CD14-positive monocyte (primary cell): ENCODE measurements at places on chromosomes 16 and 17.

DNA sequence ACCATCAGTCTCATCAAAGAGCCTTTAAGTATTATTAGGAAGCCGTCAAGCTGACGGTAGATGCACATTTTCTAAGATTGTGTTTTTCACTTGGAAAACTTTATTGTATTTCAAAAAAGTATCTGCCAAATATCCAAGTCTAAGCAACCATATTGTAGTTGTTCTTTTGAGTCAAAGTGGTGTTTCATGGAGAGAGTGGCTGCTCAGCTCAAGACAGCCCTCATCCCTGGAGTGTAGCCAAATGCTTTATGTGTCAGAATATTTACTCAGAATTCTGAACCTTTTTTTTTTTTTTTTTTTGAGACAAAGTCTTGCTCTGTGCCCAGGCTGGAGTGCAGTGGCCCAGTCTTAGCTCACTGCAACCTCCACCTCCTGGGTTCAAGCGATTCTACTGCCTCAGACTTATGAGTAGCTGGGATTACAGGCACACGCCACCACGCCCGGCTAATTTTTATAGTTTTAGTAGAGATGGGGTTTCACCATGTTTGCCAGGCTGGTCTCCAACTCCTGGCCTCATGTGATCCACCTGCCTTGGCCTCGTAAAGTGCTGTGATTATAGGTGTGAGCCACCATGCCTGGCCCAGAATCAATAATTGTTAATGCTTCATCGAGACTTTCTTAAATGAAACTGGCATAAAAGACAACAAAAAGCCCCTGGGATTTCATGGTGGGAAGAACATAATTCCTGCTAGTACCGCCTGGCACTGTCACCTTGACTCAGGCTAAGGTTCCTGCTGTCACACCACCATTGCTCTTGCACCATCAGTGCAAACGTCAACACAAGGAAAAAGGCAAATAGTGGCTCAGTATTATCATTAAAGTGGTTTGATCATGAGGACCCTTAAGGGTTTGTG lies 45.5 kb downstream of the PRKCA start:
- no peak for DNase-seq

- no peak for DNase-seq
These were observed 11.4 kb upstream of the CALB2 start for GRCh38 chr16:71347146-71347545.

DNA sequence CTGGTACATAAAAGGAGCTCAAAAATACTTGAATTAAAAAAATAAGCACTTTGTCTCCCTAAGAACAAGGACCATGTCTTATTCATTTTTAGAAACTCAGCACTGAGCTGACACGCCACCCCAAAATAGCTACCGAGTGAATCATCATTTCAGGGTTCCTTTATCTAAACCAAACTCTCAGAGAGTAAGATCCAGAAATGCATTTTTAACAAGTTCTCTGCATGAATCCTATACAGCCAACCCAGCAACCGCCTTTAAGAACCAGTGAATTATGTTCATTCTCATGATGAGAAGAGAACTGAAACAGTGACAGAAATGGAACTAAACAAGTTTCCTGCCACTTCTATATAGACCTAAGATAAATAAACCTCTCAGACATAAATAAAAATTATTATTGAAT lies 8.7 kb downstream of the C16orf87 start:
- no peak for DNase-seq

DNA sequence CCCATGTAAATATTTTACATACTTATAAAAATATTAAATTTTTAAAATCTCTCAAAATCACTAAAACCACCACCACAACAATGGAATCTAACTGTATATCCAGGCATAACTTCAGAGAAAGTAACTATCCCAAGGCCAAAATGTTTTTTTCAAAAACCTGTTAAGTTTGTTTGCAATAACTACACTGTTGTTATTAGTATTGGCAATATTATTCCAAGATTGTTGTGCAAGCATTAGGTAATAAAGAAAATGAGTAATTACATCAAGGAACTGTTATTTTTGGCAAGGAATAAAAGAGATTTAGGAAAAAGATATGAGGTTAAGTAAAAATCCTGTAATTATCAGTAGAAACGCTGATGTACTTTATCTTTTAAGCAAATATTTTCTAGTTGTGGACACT lies 3.4 kb upstream of the KRTAP4-12 start:
- DNase-seq = no peak

DNA sequence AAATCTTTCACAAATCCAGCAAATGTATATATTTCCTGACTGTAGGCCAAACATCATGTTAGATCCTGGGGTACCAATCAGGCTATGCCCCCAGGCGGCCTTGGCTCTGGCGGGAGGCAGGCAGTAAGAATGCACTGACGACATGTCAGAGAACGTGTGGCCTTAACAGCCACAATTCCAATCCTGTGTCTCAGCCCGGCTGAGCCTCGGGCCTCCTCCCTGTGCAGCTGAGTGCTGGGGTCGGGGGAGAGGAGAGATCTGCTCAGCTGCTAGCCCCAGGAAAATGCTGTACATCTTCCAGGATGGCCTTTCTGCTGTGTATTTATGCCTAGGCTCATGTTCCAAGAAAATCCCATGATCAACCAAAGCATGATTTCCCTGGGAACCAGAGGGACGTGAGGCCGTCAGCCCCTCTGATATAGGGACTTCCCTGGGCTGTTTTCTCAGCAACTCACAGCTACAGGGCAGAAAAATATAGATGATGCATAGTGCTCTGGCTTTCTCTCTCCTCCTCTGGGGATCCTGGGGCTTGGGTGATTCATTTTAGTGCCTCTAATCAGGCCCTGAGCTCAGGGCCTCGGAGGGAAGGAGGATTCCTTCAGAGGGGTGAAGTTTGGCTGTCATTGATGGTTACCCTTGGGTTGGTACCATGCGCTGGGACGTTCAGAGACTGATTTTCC lies 604.0 kb downstream of the HS3ST4 start:
- DNase-seq = no peak

- no peak for DNase-seq
These were observed 1.3 kb downstream of the RBBP6 start for GRCh38 chr16:24540602-24541210.

GRCh38 chr16:28149011-28149888 lies 62.5 kb downstream of the XPO6 start:
- peak; percentile 50 for DNase-seq

GRCh38 chr16:66292241-66292935 lies 74.1 kb upstream of the CDH5 start:
- DNase-seq = no peak

- no peak for DNase-seq
These were observed 47.6 kb upstream of the CBFA2T3 start for GRCh38 chr16:89024546-89025060.

- peak; percentile 92 for DNase-seq
These were observed at the start of gene PAQR4 for GRCh38 chr16:2968738-2969544. TSS of gene PAQR4 (plus strand) at chr16:2969348. CDS start at chr16:2969675, 327 bp downstream.

- no peak for DNase-seq
These were observed 42.5 kb downstream of the ERN1 start for GRCh38 chr17:64087252-64088005.

GRCh38 chr16:73792199-73793020 lies 504.2 kb upstream of the PSMD7 start:
- DNase-seq = no peak

DNA sequence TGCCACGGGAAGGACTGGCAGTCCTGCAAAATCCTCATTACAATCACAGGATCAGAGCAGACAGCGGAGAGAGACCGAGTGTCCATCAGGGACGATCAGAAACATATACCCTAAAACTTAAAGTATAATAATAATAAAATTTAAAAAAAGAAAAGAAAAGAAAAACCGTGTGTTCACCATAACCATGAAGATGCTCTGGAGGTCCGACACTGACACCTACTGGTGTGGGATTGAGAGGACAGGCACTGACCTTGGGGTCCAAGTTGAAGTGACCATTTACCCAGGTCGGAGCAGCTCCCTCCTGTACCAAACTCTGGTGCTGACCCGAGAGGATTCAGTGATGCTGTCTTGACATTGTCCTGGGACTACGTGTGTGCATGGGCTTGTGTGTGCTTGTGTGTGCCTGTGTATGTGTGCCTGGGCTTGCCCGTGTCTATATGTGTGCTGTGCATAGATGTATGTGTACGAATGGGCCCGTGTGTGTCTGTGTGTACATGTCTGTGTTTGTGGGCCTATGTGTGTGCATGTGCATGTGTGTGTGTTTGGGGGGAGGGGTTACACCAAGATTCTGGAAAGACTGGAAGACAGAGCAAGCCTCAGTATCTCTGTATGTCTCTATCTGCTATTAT lies 10.0 kb upstream of the CD300LD start:
- DNase-seq = peak; percentile 65

- DNase-seq = no peak
These were observed 442.2 kb downstream of the MAF start for GRCh38 chr16:79158337-79158736.

DNA sequence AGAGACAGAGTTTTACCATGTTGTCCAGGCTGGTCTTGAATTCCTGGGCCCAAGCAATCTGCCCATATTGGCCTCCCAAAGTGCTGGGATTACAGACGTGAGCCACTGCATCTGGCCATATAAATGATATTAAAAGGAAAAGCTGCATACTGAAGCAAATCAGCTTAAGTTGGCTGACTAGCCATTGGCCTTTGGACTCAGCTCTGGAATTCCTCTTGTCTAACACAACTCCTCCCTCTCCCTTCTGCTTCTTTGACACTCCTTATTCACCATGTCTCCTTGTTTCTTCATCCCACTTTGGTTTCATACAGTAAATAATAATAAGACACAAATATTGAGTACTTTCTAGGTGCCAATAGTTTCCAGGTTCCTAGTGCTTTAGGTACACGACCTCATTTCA lies 7.5 kb downstream of the KRT12 start:
- no peak for DNase-seq

DNA sequence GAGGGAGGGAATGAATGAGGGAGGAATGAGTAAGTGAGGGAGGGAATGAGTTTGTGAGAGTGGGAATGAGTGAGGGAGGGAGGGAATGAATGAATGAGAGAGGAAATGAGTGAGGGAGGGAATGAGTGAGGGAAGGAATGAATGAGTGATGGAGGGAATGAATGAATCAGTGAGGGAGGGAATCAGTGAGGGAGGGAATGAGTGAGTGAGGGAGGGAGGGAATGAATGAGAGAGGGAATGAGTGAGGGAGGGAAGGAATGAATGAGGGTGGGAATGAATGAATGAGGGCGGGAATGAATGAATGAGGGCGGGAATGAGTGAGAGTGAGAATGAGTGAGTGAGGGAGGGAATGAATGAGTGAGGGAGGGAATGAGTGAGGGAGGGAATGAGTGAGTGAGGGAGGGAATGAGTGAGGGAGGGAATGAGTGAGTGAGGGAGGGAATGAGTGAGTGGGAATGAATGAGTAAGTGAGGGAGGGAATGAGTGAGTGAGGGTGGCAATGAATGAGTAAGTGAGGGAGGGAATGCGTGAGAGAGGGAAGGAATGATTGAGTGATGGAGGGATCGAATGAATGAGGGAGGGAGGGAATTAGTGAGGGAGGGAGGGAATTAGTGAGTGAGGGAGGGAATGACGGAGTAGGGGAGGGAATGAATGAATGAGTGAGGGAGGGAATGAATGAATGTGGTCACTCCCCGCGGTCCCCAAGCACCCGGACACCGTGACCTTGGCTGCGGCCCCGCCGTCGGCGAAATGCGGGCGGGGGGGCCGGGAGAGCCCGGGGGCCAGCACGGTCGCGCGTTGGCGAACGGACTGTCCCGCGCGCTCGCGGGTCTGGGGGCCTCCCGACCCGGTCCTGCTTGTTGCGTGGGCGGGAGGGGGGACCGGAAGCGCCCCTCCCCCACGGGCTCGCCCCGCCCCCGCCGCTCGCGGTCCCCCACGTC lies 1.1 kb upstream of the UBE2I start:
- DNase-seq = no peak

DNA sequence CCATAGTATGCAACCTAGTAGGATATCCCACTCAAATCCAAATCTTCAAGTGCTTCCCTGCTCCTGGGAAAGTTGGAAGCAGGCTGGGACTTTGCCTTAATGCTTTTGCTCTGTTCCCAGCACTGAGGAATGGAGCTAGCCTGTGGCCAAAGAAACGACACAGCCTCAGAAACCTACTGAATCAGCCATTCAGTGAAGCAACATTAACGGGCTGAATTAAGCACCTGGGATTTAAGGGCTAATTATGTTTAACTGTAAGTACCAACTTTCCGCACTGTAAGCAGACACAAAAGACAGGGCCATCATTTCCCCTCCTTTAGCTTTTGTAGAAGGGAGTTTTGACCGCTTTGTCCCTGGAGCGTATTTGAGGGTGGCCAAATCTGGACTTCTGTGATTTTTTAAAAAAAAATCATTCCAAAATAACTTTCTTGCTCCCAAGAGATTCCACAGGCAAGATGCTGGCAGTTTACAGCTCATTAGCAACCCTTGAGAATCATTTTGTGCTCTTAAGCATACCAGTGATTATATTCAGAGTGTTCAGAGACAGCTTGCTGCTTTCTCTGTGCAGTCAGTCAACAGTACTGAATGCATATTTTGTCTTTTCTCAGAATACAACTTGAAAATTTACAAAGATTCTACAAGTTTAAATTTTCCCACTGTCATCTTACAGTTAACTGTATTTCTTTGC lies 17.6 kb upstream of the NOL11 start:
- DNase-seq = no peak

DNA sequence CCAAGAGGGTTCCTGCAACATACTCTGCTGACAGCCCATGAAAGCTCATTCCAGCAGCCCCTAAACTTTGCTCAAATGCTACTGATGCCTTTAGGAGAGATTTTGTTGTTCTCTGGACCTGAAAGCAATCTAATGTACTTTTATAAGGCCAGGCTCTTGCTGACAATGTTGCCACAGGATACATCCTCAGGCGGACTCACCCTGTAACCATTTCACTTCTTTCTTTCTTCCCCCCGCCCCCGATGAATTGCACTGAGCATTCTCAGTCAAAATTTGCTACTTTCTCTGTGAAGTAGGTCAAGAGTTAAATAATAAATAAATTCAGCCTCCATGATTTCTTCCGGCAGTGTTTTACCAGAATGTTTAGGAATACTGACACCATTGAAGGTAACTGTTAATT lies 1.5 kb downstream of the GAS7 start:
- no peak for DNase-seq

DNA sequence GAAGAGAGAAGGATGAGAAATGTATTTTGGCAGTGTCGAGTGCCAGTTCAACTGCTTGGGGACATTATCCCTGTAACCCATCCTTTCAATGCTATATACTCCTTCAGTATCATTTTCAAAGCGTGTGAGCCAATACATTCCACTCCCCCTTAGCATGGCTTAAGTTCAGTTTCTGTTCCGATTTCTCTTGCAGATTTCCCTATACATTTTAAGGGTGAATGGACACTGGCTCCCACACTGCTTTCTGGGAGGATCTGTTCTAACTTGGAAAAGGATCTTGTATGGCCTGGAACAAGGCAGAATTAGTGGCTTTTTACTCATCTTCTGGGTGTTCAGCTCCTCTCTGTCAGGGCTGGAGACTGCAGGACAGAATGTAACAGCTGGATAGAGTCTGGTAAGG lies 333.8 kb downstream of the HAPSTR1 start:
- DNase-seq = no peak

GRCh38 chr16:87762620-87763019 lies 3.2 kb downstream of the KLHDC4 start:
- DNase-seq = no peak

- DNase-seq = no peak
These were observed 53.1 kb upstream of the CLEC18B start for GRCh38 chr16:74474416-74474815.
